Fibroblast of mammary gland (primary cell): ENCODE measurements at places on chromosomes 1 and 21.

- peak; percentile 25 for DNase-seq
Observed at GRCh38 chr21:43306911-43307676, 119.8 kb downstream of the SIK1 start.

GRCh38 chr21:38477226-38477625, 21.1 kb downstream of the ERG start:
- DNase-seq, result no peak

- no peak for DNase-seq
Observed at GRCh38 chr1:181140891-181141290, 52.4 kb downstream of the IER5 start.

GRCh38 chr1:154481053-154481452, 21.0 kb upstream of the TDRD10 start:
- DNase-seq, result no peak

- peak; percentile 66 for DNase-seq
Observed at GRCh38 chr1:115492880-115493279, 148.9 kb upstream of the VANGL1 start.

DNA sequence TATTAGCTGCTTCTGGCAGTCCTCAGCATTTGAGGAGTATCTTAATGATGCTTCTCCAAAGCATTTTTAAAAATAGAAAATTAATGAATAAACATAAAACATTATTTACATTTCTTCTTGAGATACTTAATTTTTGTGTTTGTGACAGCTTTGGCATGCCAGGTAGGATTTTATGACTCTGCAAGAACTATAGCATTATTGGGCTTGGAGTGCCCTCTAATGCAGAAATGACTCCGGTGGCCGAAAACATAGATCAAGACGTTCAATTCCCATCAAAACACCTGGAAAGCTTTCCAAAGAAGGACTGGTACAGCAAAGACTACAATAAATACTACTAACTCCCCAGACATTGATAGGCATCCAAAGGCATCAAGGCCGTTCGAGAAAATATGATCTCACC, 366.4 kb upstream of the CXADR start:
- DNase-seq, result no peak

GRCh38 chr21:25813917-25814316, 79.1 kb downstream of the GABPA start:
- DNase-seq, result no peak

DNA sequence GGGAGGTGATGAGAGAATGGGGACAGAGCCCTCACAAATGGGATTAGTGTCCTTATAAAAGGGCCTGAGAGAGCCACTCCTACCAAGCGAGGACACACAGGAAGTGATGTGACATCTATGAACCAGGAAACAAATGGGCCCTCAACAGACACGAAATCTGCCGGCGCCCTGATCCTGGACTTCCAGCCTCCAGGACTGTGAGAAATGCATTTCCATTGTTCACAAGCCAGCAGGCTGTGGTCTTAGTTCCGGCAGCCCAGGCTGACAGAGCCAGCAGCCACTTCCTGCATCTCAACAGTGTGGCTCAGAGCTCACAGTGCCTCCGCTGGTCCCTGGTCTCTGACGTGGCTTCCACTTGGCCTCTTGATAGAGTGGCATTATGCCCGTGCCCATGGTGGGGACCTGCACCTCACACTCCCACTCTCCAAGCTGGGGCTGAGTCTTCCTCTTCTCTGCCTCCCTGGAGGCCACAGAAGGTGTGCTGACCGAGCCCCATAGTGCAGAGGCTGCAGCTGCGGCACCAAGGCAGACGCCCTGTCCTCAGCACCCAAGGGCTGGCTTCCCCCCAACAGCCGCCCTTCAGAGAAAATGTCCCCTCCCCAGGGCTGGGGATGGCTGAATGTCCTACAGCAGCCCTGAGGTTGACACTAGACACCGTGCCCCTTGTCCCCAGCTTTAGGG, 44.9 kb downstream of the ACOT7 start:
- peak; percentile 3 for DNase-seq

DNA sequence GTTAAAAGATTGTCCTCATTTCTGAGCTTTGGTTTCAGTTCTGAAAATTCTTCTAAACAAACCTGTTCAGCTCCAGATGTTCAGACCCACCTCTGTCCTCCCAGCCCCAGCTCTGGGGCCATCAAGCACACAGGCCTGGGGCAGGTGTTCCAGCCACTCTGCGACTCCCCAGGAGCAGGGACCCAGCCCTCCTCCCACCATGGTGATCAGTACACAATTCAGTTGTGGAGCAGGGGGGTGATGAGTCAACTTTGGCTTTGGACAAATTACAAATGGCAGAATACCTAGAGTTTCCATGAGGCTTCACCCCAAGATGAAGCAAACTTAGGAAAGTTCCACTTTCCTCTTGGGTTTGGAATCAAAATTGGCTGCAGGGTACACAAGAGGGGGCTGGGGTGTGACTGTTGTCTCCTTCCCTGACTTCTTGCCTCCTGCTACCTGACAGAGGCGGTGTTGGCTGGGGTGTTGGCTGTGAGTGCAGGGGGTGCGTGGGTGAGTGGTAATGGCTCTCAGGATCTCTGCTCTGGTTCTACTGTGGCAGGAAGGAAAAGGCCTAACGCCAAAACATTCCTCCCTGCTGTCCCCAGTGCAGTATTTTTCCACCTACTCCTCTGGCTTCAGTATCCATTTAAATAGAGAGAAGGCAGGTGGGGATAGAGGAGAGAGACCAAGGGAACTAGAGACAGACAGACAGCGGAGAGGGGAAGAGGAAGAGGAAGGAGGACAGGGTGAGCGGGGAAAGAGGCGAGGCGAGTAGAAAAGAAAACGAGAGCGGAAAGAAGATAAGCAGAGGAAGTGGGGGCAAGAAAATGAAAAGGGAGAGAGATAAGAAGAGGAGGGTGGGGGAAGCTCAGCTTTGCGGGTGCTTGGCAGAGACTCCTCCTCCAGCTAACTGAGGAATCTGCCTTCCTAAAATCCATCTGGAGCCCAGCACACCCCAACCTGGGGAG, 20.6 kb upstream of the LRRN2 start:
- no peak for DNase-seq

DNA sequence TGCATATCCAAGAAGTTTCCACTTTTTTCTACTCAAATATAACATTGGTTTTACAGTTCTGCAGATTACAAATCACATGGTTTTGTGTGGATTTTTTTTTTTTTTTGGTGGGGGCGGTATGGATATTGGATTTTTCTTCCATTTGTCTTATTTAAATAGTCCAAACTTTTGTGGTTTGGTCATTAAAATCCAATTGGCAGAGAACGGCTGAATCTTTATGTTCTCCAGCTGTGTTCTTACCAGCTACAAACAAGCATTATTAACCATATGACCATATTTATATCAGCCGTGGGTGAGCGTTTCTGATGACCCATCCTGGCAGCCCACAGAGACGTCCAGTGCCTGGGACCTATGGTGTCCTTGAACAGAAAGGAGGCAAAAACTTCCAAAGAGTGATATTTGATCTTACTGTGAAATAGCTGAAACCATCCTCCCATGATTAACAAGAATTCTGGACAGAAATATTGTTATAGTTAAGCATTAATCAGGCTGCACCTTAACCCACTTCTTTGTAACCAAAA, 200.4 kb downstream of the LYPLAL1 start:
- DNase-seq, result peak; percentile 7

GRCh38 chr1:178649582-178650350, 75.3 kb upstream of the RALGPS2 start:
- DNase-seq, result no peak
